ENCODE measurements at places on chromosomes 11 and 22.

DNA sequence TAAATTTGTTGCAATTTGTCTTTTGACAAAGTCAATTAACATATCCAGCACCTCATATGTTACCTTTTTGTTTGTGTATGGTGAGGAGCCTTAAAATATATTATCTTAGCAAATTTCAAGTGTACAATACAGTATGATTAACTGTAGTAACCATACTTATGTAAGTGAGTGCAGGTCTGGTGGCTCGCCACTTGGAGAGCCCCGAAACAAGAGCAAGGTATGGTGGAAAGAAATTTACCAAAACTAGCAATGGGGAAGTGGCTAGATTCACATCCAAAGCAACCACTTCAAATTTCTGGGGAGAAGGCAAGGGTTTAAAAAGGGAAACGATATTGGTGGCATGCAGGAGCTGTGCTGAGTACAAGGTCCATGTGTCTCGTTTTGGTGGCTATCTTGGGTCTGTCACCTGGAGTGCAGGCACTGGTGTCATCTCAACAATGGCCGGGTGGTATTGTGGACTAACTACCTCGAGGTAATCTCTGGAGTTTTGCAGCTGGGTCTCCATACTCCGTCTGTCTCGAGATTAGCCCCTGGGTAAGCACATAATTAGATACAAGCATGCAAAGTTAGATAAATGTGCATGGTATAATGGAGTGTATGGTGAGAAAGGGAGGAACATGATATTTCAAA lies 8.2 kb upstream of the FNBP4 start:
- DNase-seq, result no peak

GRCh38 chr11:60241786-60242185 lies 1.2 kb downstream of the MS4A4E start:
- no peak for DNase-seq

DNA sequence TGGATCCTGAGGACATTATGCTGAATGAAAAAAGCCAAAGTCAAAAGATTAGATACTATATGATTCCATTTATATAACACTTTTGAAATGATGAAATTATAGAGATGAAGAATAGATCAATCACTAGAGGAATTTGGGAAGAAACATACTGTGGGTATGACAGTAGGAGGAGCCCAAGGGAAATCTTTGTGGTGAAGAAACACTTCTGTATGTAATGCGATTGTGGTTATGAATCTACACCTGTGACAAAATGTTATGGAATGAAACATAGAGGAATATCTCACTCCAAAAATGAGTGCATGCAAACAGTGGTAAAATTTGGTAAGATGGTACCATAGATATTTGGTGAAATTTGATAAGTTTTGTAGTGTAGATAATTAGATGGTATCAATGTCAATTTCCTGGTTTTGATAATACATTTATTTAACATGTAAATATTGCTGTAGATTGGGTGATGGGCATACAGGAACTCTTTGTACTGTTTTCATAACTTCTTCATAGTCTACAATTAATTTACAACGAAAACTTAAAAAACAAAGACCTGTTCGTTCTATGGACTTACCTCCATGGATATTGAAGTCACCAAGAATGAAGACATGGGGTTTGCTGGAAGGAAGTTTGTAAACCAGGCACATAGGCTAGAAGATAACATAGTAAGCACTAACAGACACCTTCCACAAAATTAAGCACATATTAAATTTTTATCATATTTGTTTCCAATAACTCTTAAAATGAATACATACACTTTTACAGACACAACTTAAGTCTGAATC lies 11.5 kb downstream of the MRGPRX1 start:
- DNase-seq, result no peak

DNA sequence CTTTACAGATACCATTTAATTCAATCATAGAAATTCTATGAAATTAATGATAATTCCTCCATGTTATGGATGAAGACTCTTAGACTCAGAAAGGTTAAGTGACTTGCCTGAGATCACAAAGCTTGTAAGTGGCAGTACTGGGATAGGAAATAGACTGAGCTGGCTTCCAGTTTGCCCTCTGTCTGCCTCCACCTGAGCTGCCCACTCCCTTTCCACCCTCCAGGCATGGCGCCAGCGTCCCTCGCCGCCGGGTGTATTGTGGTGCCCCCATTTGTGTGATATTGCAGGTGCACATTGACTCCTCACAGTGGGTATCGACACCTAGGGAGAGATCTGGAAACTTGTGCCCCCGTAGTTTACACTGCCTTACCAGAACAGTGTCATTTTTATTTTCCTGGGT lies 9.4 kb upstream of the RPS3 start:
- DNase-seq, result no peak

GRCh38 chr22:48568736-48569330 lies 1258.8 kb downstream of the BRD1 start:
- no peak for DNase-seq

DNA sequence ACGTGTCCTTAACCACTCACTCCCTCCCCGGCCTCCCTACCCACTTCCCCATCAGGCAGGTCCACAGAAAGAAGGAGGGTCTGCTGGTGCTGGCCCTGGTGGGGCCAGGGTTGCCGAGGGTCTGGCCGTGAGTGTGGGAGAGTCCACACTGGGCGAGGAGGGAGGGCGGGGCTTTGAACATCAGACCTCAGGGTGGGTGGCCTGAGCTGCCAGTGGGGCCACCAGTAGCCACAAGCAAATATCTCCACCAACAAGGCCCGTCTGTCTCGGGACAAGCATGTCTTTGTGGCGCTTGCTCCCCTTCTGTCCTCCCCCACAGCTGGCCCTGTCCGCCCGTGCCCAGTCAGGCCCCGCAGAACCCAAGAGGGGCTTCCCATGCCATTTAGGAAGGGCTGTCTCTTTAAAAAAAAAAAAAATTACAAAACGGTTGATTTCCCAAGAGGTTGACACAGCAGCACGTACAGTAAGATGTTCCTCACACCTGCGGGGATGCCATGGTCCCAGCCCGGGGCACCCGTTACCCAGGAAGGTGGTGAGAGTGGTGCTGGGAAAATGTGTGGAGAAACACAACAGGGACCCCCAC lies 17.7 kb upstream of the TALDO1 start:
- no peak for DNase-seq
